Posterior vena cava (tissue), 2 donors: ENCODE measurements at places on chromosomes 5 and 9. TPM values are rescaled to one million over a fixed set of nuclear protein-coding genes. Genes with fewer than 3 reads are reported as not detected.

GRCh38 chr5:4533457-4534105, 606.5 kb upstream of the ADAMTS16 start:
- DNase-seq, result no peak

GRCh38 chr9:8877753-8878494, 1078.3 kb upstream of the DMAC1 start:
- no peak for DNase-seq

- no peak for DNase-seq
Measured at GRCh38 chr5:34519489-34520220, 136.5 kb upstream of the RAI14 start.

Gene P4HA2
- 33.2 TPM for total RNA-seq

- no peak for DNase-seq
Measured at GRCh38 chr5:159533197-159533596, 202.9 kb upstream of the IL12B start.

GRCh38 chr9:12274577-12274976, 418.6 kb upstream of the TYRP1 start:
- DNase-seq, result peak; percentile 70

DNA sequence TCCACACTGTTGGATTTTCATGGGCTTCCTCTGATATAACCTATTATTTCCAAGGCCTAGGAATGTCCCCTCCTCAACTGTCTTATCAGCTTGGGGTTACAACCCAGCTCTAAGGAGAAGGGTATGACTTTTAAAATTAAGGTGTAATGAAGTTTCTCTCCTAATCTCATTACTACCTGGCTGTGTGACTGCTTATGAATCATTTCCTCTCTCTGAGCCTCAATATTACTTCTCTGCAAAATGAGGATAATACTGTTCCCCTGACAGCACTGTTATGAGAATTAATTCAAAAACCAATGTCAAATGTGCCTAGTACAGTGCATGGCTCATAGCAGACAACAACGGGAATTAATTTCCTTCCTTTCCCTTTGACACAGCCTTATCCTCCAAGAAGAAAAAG, 118.9 kb downstream of the NR6A1 start:
- no peak for DNase-seq

Gene MATR3
- 148 TPM for total RNA-seq

Gene ASTN2
- total RNA-seq, result 4.3 TPM

DNA sequence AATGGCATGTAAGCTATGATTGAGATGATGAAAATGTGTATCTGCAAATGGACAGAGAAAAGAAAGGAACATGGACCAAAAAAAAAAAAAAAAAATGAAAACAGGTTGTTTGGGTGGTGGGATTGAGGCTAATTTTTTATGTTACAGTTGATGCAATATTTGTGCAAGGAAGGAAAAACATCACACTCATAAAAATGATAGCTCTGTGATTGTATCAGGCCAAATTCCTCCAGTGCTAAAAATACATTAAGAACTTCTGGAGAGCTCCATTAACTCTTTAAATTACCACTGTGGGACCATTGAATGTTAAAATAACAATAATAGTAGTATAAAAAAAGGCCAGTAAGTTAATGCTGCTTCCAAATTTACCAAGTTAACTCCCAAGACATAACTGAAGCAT, 79.5 kb upstream of the MSX2 start:
- no peak for DNase-seq

DNA sequence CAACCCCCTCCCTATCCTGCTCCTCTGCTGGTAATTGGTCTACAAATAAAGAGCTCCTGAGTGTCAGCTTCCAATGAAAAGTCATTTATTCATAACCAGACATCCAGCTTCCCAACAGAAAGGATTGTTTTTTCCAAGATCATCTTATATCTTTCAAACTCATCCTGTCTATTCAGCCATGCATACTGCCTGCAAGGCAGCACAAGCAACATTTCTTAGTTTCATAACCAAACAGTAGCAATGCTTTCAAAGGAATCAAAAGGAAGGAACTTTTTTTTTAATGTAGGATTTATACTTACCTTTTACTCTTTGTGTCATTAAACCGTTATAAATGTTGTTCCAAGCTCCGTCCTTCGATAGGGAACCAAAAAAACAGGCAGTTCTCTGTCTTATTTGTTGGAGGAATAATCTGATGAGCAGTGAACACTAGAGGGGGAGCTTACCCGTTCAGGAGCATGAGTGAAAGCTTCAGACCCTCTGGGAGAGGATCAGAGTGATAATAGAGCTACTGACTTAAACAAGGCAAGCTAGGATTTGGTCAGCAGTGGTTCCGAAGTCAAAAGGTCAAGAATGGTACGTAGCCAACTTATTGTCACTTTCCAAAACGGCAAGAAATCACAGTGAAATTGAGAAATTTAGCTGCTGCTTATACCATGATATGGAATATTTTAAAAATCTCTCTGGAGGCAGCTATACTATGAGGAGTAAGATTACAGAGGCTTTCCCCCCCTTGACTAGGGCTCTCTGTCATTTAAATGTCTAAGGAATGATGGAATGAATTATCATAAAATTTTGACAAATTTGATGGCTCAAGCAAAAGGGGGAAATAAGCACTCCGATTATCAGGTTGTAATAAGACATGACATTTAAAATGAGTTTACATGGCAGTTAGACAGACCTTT, 892.9 kb downstream of the NR2F1-AS1 start:
- DNase-seq, result no peak

GRCh38 chr5:137431051-137431450, 68.1 kb downstream of the SPOCK1 start:
- no peak for DNase-seq

- DNase-seq, result peak; percentile 82
Measured at GRCh38 chr9:133199648-133200321, 9.3 kb downstream of the OBP2B start.

Gene SPATA31C1
- not detected for total RNA-seq

DNA sequence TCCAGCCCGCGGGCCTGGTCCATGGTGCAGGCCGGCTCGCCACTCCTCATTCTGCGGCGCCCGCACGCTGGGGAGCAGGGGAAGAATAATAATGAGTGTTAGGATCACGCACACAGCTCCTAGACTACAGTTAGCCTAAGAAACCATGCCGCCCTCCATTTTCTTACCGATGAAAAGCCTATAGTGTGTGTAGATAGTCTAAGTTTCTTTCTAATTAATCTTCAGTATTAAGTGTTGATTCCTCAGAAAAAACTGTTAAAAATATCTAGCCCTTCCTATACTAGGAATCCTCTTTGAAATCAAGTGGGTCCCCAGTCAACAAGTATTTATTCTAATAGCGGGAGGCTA, 9.3 kb downstream of the ZBED3 start:
- DNase-seq, result no peak

DNA sequence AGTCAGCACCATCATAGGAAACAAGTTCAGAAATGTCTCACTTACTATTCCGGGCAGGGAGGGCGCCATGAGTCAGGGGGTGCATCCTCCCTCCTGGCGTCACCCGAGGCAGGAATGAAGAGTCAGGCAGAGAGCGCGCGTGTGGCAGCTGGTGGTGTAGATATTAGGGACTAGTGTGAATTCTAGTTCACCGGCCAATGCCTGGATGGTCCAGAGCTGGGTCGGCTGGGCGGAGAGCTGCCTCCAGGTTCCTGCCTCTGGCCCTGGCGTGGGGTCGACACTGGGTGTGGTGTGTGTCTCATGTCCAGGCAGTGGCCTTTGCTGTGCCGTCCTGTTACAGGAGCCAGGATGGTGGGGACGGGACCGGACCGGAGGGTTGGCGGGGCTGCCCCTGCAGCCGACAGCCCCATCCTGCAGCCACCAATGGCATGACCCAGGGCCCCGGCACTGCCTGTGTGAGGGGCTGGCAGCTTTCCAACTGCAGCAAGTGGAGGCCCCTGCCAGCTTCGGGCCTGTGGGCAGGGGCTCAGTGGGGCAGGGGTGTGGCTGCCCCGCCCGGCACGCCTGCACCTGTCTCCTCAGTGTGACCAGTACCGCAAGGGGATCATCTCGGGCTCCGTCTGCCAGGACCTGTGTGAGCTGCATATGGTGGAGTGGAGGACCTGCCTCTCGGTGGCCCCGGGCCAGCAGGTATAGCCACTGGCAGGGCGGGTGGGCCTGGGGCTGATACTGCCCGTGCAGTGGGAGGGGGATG, 9.1 kb downstream of the DIPK1B start:
- peak; percentile 88 for DNase-seq

DNA sequence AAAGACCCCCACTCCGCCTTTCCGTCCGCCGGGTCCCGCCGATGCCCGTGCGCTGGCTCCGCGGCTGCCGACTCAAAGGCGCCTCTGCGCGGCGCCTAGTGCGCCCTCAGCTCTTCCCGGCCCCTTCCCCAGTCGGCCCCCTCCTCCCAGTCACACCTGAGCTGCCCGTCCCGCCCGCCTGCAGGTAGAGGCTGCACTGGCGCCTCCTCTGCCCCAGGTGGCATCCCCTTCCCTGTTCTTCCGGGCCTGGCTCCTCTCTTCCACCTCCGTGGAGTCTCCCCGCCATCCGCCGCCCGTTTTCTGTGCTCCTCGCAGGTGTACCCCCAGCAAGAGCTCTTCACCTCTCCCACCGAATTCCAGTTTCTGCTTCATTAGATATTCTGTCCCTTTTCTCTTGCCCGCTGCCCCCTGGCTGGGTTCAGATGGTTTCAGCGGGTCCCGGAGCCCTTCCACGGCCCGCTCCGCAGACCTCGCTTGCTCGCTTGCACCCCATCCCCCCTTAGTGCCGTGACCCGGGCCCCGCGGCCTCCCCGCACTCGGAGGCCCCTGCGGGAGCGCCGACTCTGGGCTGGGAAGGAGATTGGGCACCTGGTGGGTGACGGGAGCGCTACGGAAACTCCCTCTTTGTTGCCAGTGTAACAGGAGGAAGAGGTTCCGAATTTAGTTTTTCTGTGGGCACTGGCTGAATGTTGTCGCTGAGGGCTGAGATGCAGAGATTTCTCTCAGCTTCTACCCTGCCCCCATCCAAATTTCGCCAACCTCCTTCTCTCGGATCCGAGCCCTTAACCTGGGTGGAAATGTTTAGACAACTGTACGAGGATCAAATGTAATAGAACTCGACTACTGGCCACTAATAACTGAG, 809 bp downstream of the SLC44A1 start:
- peak; percentile 82 for DNase-seq

GRCh38 chr9:75894566-75894965, 4.1 kb downstream of the PCSK5 start:
- no peak for DNase-seq

DNA sequence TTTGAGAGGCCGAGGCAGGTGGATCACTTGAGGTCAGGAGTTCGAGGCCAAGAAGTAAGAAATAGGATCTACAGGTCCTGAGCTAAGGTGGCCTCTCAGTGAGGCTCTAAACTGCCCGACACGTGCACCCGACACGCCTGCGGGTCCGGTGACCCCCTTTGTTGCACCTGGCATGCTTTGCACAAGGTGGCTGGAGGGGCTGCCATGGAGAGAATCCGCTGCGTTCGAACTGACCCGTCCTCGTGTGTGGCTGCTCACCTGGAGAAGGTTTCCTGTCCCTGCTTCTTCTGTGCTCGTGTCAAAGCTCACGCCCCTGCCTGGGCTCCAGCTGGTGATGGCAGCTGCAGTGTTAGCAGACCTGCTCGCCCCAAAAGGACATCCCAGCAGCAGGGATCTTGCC, 5.7 kb upstream of the OLFM1 start:
- peak; percentile 35 for DNase-seq

- no peak for DNase-seq
Measured at GRCh38 chr9:72322259-72322658, 42.7 kb downstream of the ZFAND5 start.

DNA sequence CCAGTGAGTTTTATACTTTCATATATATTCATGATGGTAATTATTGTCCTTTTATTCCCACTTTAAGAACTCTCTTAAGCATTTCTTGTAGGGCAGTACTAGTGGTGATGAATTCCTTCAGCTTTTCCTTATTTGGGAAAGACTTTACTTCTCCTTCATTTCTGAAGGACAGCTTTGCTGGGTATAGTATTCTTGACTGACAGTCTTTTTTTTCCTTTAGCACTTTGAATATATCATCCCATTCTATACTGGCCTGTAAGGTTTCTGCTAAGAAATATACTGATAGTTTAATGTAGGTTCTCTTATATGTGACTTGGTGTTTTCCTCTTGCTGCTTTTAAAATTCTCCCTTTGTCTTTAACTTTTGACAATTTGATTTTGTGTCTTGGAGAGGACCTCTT, 109.0 kb upstream of the FSTL4 start:
- DNase-seq, result no peak

DNA sequence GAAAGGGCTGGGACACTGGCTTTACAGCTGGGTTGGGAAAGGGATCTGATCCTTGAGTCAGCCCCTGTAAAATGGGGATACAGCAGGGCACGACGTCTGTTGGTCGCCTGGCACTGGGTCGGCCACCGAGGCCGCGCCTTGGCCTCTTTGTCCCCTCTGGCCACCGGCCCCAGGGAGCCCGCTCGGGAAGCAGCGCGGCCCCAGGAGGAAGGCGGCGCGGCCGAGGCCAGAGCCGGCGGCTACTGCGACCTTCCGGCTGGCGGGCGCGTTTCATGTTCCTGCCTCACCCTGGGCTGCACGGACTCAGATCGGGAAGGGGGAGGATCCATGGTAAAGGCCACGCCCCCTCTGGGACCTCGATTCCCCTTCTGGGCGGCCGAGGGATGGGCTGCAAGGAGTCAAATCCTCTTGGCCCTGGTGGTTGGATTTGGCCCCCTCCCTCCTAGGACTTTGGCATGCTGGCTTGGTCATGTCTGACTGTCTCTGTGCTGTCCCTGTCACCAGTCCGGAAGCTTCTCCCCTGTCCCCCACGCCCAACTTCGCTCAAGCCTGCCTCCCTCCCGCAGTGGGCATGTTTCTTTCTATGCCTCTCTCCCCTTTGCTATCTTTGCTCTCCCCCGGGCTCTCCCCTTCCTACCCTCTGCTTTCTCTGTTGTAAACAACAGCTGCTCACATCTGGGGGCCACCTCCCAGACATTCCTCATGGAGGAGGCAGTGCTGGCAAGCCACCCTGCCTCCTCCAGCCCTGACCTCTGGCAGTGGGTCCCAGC, 25.8 kb downstream of the FPGS start:
- peak; percentile 97 for DNase-seq

Gene SPATA31E1
- not detected for total RNA-seq

DNA sequence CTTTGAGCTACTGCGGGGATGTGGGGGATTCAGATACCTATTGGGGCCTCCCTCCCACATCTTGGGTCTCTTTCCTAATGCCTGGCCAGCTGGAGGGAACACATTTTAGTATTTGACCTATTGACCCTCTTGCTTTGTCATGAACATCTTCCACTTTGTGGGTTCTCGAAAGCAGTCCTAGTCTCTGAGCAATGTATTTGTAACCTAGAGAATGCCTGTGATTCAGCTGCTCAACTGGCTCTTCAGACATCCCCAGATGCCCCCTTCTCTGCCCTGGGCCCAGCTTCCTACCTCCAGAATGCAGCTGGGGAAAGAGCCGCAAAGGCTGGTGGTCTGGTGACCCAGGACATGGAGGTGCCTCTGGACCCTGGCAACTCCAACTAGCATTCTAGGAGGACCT, 32.2 kb downstream of the APTX start:
- DNase-seq, result no peak

GRCh38 chr5:1252681-1253080, 27.5 kb downstream of the SLC6A18 start:
- DNase-seq, result no peak

DNA sequence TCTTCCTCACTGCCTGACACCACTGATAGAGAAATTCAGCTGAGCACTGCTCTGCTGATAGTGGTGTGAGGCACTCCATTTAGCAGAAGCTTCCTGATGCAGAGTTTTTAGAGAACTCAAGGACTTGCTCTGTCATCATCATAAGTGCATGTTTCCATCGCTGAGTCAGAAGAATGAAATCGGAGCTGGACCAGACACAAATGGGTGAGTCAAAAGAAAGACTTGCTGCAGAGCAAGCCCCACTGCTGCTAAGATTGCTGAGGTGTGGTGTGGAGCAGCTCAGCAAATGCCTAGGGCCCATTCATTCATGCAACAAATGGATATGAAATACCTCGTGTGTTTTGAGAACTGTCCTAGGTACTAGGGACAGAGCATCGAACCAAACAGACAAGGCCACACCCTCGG, 410.2 kb upstream of the SLC30A5 start:
- DNase-seq, result no peak

Gene TIMD4
- total RNA-seq, result 0.42 TPM

Gene PCDHGA11
- 4.8 TPM for total RNA-seq
